Activated naive CD4-positive, alpha-beta T cell treated with anti-CD3 and anti-CD28 coated beads, Interleukin-2, amount 50 U/mL, for 72 hours (primary cell): ENCODE measurements at places on chromosomes 13 and 19.

DNA sequence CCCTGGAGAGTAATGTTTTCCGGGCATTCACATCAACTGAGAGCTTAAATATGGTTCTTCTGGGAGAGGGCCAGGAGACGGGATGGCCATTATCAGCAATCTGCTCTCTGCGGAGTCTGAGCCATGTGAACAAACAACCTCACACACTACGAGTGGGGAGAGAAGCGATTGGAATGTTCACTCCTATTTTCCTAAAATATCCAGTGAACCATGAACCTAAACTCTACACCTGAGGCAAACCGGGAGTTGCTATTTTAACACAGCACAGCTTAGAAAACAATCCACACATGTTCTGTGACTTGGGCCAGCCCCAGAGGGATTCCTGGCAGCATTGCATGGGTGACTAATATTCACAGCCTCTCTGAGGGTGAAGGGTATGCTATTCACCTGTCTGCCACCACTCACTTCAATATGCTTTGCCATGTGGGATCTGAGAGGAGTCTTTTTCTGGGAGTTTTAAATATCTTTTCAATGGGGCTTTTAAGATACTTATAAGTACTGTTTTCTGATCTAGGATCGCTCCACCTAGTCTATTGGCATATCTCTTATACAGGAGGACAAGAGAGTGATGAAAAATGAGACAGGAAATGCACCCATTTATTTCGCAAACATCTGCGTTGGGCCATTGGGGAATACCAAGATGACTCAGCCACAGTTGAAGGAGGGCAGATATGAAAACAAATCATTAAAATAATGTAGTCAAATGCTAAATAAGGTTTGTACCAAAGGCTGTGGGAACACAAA is 72.6 kb upstream of the SERP2 start:
- no peak for DNase-seq

DNA sequence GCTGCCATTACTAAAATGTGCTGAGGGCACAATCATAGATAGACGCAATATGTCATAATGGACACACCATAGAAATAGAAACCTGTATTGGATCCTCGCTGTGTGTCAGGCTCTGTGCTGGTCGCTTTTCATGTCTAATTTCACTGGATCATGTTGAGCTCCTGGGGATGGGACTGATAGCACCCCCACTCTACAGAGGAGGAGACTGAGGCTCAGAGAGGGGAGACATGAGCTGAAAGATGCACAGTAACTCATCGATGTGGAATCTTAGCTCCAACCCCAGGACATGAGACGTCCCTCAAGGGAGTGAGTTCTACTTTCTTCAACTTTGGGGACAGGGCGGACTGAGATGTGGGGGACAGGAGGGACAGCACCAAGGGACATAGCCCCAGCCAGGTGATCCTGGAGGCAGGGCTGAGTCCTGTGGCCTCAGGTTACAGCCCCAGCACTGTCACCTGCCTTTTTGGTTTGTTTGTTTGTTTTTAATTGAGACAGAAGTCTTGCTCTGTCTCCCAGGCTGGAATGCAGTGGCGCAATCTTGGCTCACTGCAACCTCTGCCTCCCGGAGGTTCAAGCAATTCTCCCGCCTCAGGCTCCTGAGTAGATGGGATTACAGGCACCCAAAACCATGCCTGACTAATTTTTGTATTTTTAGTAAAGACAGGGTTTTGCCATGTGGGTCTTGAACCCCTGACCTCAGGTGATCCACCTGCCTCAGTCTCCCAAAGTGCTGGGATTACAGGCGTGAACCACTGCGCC is 6.6 kb upstream of the GIPC1 start:
- DNase-seq: no peak

DNA sequence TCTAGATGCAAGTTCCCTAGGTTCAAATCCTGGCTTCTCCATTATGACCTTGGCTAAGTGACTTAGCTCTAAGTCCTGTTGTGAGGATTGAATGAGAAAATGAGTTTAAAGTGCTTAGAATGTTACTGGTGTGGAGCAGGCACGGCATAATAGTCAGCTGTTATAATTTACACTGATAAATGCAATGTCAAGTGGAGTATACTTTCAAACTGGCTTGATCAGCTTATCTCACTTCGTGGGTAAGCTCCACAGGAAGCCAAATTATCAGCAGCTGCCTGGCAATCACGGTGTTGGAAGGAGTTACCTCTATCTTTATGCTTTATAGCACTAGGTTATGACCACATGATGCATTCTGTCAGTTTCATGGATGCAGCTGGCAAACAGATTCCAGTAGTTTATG is 272.8 kb downstream of the OLFM4 start:
- no peak for DNase-seq

DNA sequence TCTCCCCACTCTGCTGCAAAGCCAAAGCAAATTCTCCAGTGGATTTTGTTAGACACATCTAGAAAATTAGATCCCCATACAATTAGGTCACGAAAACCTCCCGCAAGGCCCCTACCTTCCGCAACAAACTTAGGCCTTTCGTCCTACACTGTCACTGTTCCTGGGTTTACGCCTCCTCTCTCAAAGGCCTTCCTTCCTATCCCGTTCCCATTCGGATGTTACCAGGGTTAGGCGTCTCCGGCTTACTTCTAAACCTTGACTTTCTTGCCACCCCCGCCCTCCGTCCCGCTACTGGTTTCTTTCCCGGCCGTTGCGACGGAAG is 754 bp downstream of the RNF6 start:
- DNase-seq: no peak

DNA sequence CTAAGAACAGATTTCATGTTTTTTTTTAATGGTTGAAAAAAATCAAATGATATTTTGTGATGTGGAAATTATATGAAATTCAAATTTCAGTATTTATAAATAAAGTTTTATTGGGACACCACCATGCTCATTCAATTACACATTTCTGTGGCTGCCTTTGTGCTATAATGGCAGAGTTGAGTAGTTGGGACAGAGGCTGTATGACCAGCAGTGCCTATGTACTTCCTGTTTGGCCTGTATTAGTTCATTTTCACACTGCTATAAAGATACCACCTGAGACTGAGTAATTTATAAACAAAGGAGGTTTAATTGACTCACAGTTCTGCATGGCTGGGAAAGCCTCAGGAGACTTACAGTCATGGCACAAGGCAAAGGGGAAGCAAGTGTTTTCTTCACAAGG is 33.6 kb downstream of the AKAP11 start:
- no peak for DNase-seq

DNA sequence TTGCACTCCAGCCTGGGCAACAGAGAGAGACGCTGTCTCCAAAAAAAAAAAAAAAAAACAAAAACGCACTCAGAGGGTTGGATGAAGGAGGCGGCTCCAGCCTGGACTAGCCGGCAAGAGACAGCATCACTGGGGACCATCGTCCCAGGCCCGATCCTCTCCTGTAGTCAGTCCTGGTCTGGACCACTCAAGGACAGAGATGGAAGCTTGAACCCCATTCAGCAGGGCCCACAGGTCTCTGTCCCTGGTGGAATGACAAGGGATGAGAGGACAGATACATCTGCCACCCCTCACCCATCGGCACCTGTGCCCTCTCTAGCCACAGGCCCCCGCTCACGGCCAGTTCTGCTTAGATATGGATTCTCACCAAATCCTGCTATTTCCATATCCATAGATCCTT is 14.0 kb downstream of the ADGRE5 start:
- no peak for DNase-seq

- DNase-seq: no peak
These were observed 862.8 kb downstream of the PCDH9 start for GRCh38 chr13:66367356-66367755.

DNA sequence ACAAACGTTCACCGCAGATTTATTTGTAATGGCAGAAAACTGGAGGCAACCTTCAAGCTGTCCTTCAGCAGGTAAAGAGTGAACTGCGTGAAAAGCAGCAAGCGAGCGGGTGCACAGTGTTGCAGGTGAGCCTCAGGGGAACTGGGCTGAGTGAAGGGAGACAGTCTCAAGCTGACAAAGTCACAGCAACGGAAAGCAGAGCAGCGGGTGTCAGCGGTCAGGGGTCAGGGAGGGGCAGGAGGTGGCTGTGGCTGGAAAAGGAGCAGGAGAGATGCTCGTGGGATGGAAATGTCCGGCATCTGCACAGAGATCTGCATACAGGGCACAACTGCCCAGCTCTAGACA is 8.5 kb upstream of the RASA3 start:
- DNase-seq: no peak

DNA sequence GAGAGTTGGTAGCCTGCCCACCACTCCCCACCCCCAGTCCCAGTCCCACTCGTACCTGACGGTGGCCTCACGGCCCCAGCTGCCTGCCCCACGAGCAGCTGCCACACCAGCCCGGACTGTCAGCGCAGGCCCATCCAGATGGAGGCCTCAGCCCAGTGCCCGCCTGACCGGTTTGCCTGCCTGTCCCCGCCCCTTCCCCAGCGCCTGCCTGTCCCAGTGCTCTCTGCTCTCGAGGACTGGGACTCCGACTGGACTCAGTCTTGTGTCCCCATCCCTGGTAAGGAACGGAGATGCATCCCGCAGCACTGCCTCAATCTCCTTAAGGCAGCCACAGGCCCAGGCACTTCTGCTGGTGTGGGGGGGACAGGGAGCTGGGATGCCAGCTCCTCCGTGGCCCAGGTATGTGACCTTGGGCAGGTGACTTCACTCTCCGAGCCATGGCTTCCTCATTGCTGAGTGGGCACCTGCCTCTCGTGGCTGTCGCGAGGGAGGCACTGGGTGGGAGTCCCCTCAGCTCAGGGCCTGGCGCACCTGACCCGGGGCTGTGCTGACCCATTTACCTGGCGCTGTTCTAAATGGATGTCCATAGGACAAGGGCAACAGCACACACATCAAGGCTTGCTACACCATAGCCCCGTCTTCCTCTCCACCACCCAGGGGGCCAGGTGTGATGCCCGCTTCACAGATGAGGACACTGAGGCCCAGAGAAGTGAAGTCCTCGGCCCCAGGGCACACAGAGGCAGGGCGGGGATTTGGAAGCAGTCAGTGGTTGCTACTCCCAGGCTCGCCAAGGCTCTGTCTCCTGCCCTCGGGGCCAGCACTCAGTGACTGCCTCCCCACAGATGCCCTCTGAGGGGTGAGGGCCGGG is at the start of gene NKPD1:
NKPD1 (minus strand) TSS at position 113 of the 868 bp plus-strand sequence. CDS start 832 bp downstream, outside the sequence.
- DNase-seq: no peak

- no peak for DNase-seq
These were observed 117.4 kb downstream of the TNFRSF19 start for GRCh38 chr13:23687614-23688013.

DNA sequence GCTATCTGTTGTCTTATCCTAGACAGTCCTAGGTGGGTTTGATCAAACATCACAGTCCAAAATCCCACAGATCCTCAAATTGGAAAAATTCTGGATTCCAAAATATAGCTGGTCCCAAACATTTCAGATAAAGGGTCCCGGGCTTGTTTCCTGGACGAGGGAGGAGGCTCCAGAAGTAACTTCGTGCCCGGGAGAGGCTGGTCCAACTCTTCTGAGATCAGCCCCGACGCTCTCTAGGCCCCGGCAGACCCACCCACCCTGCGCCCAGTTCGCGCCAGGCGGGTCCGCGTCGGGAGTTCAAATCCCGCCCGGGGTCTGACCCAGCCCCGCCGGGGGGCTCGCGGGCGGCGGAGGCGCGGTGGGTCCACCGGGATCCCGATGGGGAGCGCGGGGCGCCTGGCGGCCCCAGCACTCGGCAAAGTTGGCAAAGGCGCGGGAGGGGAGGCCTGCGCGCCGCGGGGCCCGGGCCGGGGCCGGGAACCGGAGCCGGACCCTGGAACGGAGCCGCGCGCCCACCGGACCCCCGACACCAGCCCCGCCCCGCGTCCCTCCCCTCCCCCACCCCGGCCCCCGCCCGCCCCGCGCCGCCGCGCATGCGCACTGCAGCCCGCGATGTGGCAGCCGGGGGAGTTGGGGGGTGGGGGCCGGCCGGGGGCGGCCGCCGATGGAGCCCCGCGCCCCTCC is 513 bp downstream of the MIER2 start:
- DNase-seq: peak; percentile 44

DNA sequence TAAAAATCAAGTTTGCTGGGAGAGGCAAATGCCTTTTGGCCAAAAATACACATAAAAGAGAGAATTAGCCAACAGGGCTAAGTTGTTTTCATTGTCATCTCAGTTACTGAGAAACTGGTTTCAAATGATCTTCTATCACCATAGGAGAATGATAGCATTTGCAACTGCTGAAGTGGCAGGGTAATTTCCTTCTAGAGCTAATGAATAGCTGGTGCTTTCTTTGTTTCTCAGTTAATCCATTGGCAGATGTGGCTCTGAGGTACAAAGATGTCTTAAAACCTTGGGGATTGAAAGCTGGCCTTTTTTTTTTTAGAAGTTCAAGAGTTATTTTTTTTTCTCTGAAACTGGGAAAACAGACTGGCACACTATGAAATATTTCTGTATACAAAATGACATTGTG is 332.7 kb upstream of the KLF12 start:
- no peak for DNase-seq

DNA sequence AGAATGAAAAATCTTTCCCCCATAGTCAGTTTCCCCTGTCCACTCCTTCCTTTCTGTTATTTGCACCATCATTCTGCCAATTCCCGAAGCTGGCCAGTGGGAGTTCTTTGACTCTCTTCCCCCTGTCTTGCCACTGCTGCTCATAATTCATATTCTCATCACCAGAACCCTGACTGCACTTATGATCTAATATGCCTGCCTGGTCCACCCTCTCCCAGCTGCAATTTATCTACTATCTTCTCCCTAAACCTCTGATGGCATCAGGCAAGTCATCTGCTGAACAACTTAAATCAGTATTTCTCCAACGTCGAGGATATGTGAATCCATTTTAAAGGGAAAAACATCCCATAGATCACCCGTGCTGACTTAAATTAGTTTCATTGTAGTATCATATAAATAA is 458.0 kb upstream of the GPC6 start:
- DNase-seq: no peak

GRCh38 chr13:78875792-78876580 is 217.0 kb upstream of the OBI1 start:
- no peak for DNase-seq

GRCh38 chr13:95246292-95247082 is 54.8 kb downstream of the ABCC4 start:
- no peak for DNase-seq

GRCh38 chr19:17170538-17171297 is 44.4 kb upstream of the USE1 start:
- no peak for DNase-seq

GRCh38 chr13:46614582-46614981 is 61.6 kb downstream of the LRCH1 start:
- DNase-seq: no peak

- DNase-seq: no peak
These were observed 152.7 kb downstream of the USP12 start for GRCh38 chr13:27018882-27019281.

DNA sequence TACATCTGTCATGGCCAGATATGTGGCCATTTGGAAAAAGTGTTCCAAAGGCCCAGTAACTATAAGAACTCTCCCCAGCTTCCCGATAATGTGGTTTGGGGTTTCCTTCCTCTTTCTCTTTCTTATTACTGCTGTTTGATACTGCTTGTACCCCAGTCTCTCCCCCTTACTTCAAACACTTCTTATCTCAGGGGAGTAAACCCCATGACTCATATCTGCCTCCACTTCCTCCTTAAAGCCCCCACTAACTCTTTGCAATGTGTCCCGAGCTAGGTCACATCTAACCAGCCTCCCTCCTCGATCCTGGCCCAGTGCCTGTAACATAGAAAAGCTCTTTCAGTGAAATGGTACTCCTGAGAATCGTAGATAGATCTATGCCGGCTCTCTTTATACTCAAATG is 82.4 kb upstream of the STARD13 start:
- DNase-seq: no peak

- no peak for DNase-seq
These were observed 30.2 kb upstream of the SLC15A1 start for GRCh38 chr13:98782654-98783053.

GRCh38 chr13:44003481-44003880 is 123.8 kb downstream of the LACC1 start:
- no peak for DNase-seq

- no peak for DNase-seq
These were observed 76.3 kb downstream of the MZT1 start for GRCh38 chr13:72651144-72651543.
